ENCODE measurements at places on chromosomes 1 and 21. TPM values are rescaled to one million over a fixed set of nuclear protein-coding genes. Genes with fewer than 3 reads are reported as not detected.

DNA sequence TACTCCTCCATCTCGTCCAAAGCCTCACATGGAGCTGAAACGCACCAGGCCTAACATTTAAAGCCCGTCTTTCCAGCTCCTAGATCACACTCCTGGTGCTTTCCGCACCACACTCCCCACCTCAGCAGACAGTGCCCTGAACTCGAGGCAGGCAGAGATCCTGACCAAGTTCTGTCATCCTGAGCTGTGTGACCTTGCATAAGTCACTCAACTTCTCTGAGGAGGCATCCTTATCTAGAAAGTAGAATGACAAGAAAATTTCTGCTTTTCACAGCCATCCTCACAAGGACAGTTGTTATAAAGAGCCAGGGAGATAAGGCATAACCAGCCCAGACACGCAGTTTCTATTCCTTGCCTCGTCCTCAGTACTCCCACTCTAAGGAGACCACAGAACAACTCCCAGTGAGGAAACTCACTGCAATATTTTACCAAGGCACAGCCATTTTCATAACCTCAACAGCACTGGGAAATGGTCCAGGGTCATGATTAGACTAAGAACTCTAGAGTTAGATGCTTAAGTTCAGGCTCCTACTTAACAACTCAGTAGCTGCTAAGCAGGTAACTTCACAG is 3.1 kb downstream of the LRP8 start:
- no peak for DNase-seq

- no peak for DNase-seq
Observed at GRCh38 chr1:7524341-7525337, 246.5 kb upstream of the VAMP3 start.

- DNase-seq = no peak
Observed at GRCh38 chr1:235421751-235422150, 54.5 kb downstream of the TBCE start.

The LCE2A gene
- total RNA-seq = not detected

DNA sequence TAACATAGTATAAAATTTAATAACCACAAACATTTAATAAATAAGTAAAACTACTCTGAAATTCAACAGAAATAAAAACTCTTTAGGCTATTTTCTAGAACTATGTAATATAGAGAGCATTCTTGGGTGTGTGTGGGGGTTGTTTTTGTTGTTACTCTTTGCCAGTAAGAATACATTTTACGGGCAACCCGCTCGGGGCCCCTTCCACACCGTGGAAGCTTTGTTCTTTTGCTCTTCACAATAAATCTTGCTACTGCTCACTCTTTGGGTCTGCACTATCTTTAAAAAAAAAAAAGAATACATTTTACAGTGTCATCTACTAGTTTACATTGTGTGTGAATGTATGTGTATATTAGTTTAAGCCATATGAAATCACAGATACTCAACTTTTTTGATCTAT is 16.0 kb upstream of the GIPC2 start:
- DNase-seq = no peak

DNA sequence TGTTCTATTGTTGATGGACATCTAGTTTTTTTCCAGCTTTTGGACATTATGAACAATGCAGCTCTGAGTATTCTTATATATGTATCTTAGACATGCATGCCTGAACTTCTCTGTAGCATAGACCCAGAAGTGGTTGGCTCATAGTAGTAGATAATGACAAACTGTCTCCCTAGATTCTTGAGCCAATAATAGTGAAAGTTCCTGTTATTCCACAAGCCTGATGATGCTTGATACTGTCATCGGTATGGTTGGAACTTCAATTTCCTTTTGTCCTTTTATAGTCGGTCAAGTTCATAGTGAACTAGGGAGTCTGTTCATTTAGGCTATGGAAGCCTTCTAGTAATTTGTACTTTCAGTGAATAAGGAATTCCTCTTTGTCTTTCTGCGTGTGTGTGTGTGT is 56.8 kb downstream of the MTR start:
- DNase-seq = no peak

- DNase-seq = no peak
Observed at GRCh38 chr1:62176597-62177312, 17.9 kb upstream of the L1TD1 start.

DNA sequence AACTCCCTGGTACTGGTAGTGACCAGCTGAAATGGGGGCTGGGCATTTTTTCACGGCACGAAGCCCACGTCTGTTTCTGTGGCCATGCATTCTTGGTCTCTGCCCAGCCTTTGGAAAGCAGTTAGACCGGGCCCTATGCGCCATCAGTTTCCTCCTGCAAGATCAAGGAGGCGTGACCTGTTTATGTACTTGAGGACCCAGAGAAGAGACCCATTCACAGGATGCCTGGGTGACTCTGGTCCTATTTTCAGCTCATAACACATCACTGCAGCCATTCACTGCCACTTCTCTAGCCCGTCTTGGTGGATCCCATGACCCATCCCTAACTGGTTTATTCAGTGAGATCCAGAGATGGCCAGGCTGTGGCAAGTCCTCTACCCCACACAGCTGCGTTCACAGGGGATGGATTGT is 70.4 kb downstream of the SPSB1 start:
- no peak for DNase-seq

The LRRC39 gene
- 2.5 TPM for total RNA-seq

GRCh38 chr1:69401879-69402278 is 165.8 kb upstream of the LRRC7 start:
- DNase-seq = no peak

DNA sequence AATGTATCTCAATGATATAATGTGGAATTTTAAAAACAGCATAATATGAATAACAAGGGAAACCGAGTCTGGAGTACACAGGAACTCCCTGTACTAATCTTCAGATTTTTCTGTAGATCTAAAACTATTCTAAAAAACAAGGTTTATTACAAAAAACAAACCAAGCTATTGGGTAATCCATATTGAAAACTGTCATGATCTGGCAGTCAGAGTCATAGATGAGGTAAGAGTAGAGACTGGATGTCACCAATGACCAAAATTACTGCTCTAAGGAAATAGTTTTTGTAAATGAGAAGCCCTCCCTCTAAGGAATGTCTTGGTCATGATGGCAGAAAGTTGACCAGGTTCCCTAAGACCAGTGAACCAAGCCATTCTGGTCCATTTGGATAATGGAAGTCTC is 2.4 kb upstream of the SPOCD1 start:
- DNase-seq = no peak

The SSX2IP gene
- 11.0 TPM for total RNA-seq

- DNase-seq = no peak
Observed at GRCh38 chr1:63128556-63128955, 193.8 kb upstream of the FOXD3 start.

- peak; percentile 70 for DNase-seq
Observed at GRCh38 chr1:212432661-212433576, at the start of gene NENF. NENF (plus strand) TSS chr1:212432920; CDS start chr1:212432944, 24 bp downstream.

- DNase-seq = no peak
Observed at GRCh38 chr1:169426174-169426705, 1.0 kb downstream of the CCDC181 start.

The MR1 gene
- 15.2 TPM for total RNA-seq

The MAP10 gene
- 2.9 TPM for total RNA-seq

DNA sequence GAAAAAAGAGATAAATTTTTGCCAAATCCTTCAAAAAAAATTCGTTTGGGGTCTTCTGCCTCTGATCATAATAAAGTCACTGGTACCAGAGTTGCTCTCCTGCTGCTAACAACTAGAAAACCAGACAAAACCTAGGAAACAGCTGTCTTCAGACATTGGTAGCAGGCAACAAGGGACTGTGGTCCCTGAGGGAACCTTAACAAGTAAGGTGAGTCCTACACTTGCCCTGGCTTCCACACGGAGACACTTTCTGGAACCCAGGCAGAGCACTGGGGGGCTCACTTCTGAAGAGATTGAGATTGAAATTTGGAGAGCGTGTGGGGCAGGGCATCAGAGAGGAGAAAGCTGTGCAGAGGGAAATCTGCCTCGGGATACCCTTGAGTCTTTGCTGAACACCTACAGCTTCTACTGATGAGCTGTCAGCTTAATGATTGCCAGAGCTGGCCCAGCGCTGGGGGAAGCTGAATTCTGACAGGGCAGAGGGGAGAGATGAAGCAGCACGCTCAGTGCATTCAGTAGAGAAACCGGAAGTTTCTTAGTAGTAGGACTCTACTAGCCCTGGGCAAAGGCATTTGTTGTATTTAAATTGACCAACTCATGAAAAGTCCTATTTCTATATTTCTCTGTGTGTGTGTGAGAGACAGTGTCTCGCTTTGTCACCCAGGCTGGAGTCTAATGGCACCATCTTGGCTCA is 18.5 kb upstream of the FAM89A start:
- no peak for DNase-seq

The TAS1R1 gene
- total RNA-seq = not detected

- no peak for DNase-seq
Observed at GRCh38 chr1:235416662-235417049, 49.4 kb downstream of the TBCE start.

DNA sequence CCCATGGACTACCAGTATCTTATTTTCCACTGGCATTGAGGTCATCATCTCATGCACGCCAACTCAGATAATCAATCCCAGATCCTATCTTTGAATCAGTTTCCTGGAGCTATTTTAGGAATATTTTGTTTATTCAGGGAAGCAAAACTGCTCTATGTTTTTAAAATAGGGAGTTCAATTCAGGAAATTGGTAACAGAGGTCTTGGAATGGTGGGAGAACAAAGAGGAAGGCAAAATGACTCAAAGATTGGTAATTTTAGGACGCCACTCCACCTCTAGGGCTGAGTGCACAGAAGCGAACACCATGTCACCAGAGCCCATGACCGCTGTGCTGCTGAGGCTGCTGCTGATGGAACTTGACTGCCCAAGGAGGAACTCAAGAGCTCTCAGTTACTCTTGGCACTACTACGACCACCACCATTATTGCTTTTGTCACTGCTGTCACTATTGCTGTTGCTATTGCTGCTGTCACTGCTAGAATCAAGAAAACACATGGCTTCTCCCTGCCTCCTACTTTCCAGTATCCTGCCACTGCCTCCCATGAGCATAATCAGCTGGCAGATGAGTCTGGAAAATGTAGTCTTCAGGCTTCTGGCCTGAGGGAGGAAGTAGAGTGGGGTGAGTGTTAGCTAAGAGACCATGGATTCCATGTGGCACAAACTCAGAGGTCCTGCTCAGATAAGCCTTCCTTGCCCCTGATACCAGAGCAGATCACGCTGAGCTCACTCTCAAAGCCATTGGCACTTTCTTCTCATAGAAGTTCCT is 71.6 kb upstream of the CNIH3 start:
- DNase-seq = no peak

DNA sequence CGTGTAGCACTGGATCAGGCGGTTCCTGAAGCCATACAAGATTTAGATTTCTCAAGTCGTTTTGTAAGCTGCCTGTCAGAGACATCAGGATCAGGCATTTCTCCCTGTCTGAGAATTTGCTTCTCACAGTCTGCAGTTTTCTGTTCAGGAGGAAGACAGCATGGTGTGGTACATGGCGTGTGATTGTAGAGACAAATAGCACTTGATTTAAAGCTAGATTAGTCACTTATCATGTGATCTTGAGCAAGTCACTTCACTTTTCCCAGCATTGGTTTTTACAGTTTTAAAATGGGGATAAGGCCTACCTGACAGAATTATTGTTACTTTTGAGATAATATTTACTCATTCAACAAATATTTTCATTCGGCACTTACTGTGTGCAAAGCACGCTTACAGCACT is 63.3 kb downstream of the AK4 start:
- DNase-seq = no peak

Data from breast epithelium (tissue), 4 donors.